ENCODE measurements at places on chromosomes 12 and 14. TPM values are rescaled to one million over a fixed set of nuclear protein-coding genes. Genes with fewer than 3 reads are reported as not detected.

- DNase-seq = no peak
These were observed 179.9 kb downstream of the ADCK1 start for GRCh38 chr14:77979666-77980351.

- DNase-seq = no peak
These were observed 398.2 kb upstream of the SEL1L start for GRCh38 chr14:81931828-81932227.

DNA sequence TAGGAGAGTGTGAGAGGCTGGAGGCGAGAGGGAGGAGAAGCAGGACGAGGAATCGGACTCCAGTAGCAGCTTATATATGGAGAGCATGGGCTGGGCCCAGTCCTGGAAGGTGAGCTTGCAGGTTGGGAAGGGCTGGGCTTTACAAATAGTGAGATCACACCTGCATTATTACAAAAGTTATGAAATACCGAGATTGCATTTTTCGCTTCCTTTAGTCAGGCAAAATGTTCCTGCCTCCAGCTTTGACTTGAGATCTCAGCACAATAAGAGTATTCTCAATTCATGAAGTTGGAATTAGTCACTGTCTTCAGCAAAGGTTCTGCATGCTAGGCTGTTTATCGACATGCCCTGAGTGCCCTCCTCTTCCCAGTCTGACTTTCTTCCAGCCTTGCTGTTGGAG is at the start of gene KRT6B:
Gene KRT6B (minus strand): TSS at position 46 of the 400 bp plus-strand sequence. CDS start 68 bp downstream, outside the sequence.
- no peak for DNase-seq

DNA sequence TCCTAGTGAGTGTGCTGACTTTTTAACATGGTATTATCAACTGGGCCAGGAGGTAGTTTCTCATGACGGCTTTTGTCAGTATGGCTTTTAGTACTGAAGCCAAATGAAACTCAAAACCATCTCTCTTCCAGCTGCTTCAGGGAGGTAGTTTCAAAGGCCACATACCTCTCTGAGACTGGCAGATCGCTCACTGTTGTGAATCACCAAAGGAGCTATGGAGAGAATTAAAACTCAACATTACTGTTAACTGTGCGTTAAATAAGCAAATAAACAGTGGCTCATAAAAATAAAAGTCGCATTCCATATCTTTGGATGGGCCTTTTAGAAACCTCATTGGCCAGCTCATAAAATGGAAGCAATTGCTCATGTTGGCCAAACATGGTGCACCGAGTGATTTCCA is 141.1 kb downstream of the HMGA2 start:
- no peak for DNase-seq

GRCh38 chr14:21978184-21978998 is 304.8 kb upstream of the OR4E1 start:
- peak; percentile 46 for DNase-seq

DNA sequence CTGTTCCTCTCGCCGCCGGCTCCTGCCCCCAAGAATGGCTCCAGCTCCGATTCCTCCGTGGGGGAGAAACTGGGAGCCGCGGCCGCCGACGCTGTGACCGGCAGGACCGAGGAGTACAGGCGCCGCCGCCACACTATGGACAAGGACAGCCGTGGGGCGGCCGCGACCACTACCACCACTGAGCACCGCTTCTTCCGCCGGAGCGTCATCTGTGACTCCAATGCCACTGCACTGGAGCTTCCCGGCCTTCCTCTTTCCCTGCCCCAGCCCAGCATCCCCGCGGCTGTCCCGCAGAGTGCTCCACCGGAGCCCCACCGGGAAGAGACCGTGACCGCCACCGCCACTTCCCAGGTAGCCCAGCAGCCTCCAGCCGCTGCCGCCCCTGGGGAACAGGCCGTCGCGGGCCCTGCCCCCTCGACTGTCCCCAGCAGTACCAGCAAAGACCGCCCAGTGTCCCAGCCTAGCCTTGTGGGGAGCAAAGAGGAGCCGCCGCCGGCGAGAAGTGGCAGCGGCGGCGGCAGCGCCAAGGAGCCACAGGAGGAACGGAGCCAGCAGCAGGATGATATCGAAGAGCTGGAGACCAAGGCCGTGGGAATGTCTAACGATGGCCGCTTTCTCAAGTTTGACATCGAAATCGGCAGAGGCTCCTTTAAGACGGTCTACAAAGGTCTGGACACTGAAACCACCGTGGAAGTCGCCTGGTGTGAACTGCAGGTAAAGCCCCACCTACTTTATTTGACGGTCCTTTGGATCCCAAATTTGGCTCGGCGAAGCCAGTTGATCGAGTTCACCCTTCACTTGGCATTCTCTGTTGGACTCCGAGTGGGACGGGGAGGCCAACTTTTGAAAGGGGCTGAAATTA is 1.5 kb downstream of the WNK1 start:
- DNase-seq = peak; percentile 44

Gene SMOC1
- total RNA-seq = 5.2 TPM

DNA sequence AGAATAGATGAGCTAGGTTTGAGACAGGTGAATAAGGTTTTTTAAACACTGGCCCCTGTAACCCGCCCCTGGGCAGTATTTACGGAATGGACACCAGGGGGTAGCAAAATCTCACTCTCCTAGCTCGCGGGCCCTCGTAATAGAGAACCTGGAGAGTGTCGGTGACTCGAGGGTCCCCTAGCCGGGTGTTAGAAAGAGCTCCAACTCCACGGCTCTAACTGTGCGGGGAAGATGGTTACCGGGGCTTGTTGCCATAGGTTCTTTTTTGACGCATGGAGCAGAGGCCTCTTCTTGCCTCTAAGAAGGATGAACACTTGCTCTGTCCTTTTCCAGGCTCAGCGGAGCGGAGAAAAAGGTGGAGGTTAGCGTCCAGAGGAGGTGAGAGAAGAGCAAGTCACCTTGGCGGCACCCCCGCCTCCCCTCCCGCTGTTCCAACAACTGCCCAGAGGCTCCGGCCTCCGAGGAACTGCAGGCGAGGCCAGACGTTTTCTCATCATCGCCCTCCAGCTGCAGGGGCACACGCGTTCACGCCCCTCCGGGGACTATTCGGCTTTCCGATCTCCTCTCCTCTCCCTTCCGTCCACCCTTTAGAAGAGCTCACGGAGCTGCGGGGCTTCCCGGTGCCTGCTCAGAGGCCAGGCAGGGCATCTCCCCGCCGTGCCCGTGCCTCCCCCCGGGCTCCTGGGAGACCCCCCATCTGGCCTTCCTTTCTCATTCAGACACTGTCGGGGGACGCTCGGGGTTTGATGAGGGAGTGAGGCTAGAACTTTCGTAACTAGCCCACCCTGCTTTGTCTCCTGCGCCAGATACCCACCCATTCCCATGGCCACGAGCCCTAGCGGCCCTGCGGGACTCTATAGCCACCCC is 1.4 kb upstream of the ARHGEF40 start:
- peak; percentile 78 for DNase-seq

- DNase-seq = no peak
These were observed 61.4 kb upstream of the DBX2 start for GRCh38 chr12:45112306-45112705.

Gene MSRB3
- 33.8 TPM for total RNA-seq

DNA sequence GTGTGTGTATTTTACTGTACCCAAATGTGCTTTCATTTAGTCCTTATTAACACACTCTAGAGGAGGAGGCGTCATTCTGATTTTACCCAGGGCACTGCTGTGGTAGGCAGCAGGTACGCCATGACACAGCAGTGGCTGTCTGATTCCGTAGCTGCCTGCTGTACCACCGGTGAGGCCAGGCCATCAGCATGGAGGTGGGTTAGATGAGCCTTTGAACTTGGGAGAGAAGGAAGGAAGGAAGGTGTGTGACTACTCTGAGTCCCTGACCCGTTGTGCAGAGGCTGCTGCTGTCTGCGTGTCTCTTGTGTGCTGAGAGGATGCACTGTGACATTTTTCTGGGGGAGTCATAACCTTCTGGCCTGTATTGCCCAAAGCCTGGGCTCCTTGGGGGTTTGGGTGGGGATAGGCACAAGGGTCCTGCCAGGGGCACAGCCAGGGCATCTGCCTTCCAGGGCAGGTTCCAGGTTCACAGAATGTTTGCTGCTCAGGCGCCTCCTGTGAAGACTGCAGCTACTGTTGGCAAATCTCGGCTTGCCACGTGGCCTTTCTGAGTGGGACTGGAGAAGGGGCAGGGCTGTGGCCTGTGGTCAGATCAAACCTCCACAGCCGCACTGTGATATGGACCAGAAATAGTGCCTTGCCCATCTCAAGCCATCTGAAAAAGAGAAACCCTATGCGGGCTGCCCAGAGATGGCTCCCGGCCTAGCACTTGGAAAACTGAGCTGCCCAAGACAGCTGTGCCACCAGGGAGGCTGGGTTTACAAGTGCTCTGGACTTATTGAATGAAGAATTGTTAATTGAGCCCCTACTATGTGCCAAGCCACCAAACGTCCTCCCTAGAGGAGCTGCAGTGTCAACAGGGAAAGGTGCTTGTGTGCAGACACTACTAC is 47.1 kb downstream of the MLXIP start:
- DNase-seq = no peak

Gene MBD6
- 6.9 TPM for total RNA-seq

GRCh38 chr12:51852404-51853137 is 4.1 kb upstream of the FIGNL2 start:
- no peak for DNase-seq

DNA sequence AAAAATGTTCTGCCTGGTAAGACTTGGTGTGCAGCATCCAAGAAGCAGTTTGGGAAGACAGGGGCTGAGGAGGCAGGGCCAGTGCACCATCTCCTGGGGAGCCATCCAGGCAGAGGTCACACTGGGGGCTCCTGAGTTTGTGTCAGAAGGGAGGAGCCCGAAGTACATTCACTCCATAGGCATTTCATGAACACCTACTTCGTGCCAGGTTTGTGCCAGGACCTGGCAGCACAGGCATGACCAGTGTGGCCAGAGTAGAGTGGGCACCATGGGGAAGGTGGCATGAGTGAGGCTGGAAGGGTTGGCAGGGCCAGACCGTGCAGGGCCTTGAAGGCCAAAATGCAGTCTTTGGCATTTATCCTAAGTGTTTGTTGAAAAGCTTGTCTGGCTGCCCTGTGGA is 86.5 kb upstream of the RIN3 start:
- no peak for DNase-seq
